ENCODE measurements at places on chromosomes 7 and 10.

- no peak for DNase-seq
Observed at GRCh38 chr7:47347816-47348385, 234.0 kb downstream of the TNS3 start.

- DNase-seq, result no peak
Observed at GRCh38 chr10:15263657-15264323, 95.3 kb upstream of the NMT2 start.

DNA sequence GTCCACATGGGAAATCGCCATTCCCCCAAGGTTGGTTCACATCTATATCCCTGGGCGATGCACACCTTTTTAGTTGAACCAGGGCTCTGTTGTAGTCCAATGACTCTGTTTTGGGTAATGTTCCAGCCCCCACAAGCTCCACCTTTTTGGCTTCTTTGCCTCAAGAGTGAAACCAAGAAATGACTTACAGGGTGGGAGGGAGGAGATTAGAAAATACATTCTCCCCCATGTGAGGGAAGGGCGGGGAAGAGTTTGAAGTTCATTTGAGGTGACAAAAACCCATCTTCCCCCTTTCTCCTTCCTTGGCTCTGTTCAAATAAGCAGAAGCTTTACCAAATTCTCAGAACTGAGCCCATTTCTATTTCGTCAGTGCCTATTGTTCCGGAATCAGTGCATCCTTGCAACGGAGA is 82.8 kb downstream of the GATA3 start:
- DNase-seq, result no peak

DNA sequence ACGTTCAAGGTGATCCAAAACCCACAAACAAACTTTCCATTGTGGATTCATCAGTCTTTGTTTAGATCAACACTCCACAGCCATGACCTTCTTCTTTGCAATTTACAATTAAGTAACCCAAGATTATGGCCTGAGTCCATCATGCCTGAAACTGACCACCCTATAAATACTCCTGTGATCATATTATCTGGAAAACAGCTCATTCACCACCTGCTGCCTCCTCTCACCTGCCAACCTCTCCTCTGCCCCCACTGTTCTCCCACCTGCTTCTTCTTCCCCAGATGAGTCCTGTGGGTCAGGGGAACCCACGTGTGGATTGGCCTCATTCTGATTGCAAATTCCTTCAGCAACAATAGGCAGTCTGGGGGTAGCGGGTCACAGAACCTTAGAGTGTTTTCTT is 81.4 kb downstream of the ABLIM1 start:
- DNase-seq, result no peak

GRCh38 chr7:117873310-117874190 is at the start of gene CTTNBP2:
TSS of gene CTTNBP2 (minus strand) at chr7:117873441. CDS start at chr7:117873415, 26 bp downstream.
- peak; percentile 84 for DNase-seq

- no peak for DNase-seq
Observed at GRCh38 chr10:22280078-22280477, 36.1 kb upstream of the COMMD3 start.

- DNase-seq, result no peak
Observed at GRCh38 chr7:37532636-37533035, 84.0 kb upstream of the ELMO1 start.

GRCh38 chr7:2908103-2908683 is 64.1 kb upstream of the GNA12 start:
- DNase-seq, result no peak

DNA sequence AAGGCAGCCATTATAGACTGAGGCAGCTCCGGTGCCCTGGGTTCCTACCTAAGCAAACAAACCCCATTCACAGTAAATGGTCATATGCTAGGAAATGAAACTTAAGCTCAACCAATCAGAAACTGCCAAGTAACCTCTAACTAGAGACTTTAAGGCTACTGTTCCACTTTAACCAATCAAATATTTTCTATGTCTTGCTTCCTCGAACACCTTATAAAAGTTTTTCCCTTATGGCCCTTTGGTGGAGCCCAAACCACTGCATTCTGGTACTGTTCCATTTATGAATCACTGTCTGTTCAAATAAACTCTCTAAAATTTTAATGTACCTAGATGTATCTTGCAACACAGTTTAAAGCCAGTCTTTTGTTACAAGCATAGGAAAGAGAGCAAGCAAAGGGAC is 361.1 kb downstream of the HGF start:
- no peak for DNase-seq

- DNase-seq, result peak; percentile 48
Observed at GRCh38 chr10:73439605-73440312, 6.4 kb upstream of the MSS51 start.

- DNase-seq, result no peak
Observed at GRCh38 chr7:24870766-24871165, 109.2 kb downstream of the OSBPL3 start.

DNA sequence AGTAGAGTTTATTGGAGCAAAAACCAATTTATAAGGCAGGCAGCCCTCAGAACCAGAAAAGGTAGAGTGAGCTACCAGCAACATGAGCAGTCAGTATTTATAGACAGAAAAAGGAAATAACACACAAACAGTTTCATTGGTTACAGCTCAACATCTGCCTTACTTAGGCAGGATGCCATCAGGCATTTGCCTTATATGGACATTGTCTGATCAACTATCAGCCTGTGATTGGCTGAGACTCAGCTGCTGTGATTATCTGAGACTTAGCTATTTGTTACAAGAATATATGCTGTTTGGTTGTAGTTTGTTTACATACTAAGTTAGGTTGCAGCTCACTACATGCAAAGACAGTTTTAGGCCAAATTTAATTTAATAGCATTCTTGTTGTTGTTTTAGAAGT is 60.4 kb upstream of the CDK1 start:
- peak; percentile 20 for DNase-seq

DNA sequence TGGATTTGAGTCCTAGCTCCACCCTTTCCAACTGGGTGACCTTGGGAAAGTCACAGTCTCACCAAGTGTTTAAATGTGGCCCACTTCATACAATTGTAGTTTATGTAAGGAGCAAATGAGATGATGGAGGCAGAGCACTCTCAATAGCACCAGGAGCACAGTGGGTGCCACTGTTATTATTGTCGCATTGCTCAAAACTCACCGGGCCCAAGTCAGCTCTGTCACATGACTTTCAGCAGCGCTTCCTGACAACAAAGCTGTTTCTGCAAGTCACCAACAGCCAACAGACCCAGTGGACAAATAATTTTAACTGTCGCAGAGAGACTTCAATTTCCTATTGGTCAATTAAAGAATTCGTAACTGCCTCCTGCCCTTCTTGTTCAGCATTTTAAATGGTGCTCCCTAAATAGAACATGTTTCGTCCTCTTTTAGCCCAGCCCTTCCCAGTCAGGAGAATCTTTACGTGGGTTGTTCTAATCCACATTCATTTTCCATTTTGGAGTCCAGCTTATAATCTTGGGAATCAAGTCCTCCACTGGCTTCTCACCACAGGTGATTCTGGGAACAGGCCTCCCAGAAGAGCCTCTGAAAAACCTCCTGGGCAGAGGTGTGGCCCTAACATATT is 415.6 kb upstream of the NPVF start:
- no peak for DNase-seq

DNA sequence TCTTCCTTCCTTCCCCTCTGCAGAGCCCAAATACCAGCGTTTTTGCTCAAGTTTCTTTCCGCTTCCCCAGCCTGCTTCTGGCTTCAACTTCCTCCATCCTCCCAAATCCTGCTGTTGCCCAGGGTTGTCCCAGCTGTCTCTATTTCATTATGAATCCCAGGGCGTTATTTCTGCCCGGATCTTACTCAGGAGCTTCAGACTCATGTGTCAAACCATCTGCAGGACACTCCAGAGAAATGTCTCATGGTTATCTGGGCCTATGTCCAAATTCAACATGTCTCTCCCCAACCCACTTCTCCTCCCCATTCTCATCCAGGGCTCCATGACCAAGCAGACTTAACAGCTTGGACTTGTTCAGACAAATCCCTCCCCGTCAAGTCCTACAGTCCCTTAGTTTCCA is 15.6 kb downstream of the ARHGAP22 start:
- no peak for DNase-seq

GRCh38 chr7:611281-611810 is 91.7 kb upstream of the PDGFA start:
- no peak for DNase-seq

DNA sequence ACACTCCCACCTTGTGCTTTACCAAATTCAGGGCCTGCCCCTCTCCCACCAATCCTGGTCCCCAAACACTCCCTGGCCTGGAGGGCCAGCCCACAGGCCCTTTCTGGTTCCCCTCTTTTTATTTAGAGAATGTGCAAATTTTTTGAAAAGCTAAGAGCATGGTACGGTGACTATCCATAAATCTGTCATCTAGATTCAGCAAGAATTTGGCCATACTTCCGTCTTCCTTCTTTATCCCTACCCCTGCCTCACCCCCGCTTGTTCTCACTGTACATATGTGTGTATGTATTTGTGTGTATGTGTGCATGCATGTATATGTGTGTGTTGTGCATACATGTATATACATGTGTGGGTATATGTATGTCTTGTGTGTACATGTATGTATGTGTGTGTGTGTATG is 8.1 kb upstream of the TBRG4 start:
- DNase-seq, result no peak

DNA sequence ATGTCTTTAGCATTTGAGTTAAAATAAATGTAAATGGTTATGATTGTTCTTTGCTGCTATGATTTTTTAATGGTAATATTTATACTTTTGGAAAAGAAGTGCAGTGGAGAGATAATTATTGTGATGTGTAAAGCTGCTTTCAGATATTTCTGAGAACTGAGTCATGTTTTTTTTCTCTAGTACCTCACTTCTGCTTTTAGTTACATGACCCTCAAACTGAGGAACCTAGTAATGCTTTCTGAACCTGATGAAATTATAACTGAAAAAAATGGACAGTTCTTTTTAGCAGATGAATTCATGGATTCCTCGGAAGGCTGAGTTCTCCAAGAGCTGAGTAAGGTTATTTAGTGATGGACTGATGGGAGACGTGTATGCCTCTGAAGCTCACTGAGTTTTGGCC is 167.8 kb downstream of the CDCA7L start:
- no peak for DNase-seq

DNA sequence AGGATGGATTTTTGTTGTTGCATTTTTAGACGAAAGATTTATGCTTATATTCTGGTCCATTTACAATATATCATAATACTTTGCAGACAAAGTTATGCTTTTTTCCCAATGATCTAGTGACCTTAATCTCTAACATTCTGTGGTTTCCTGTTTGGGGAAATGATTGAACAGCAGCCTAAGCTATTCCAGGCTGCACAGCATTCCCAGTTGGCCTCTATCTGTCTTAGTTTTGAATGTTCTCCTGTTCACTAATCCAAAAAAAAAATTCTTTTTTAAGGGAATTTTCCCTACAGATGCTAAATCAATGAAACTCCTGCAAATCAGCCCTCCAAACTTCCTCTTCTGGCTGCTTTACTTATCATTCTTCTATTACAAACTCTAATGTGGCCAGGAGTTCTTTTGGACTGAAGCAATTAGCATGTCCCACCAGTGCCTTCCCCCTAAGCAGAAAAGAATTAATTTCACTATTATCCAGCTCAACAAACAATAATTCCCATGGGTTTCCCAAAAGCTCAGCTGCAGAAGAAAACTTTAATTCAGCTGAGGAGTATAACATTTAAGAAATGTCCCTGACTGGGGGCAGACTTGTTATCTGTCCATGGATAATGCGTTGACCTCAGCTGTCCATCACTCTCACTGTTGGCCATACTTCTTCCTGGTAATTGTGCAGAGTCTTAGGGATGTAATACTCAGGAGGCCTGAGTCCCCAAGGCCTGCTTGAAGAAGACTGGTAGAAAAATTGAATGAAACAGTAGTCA is 81.9 kb upstream of the TRIL start:
- no peak for DNase-seq

GRCh38 chr7:1193593-1194424 is 33.8 kb upstream of the ZFAND2A start:
- DNase-seq, result peak; percentile 83

GRCh38 chr7:30927040-30927439 is 15.4 kb downstream of the AQP1 start:
- DNase-seq, result no peak

- DNase-seq, result no peak
Observed at GRCh38 chr7:132519936-132520335, 56.3 kb downstream of the PLXNA4 start.

DNA sequence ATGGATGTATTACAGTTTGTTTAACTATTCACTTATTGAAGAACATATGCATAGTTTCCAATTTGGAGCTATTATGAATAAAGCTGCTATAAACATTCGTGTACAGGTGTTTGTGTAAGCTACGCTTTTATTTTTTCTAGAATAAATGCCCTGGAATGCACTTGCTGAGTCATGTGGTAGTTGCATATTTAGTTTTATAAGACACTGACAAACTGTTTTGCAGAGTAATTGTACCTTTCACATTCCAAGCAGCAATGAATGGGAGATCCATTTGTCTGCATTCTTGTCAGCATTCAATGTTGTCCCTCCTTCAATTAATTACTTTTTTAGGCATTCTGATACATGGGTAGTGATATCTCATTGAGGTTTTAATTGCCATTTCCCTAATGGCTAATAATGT is 373.6 kb upstream of the GHITM start:
- DNase-seq, result no peak

DNA sequence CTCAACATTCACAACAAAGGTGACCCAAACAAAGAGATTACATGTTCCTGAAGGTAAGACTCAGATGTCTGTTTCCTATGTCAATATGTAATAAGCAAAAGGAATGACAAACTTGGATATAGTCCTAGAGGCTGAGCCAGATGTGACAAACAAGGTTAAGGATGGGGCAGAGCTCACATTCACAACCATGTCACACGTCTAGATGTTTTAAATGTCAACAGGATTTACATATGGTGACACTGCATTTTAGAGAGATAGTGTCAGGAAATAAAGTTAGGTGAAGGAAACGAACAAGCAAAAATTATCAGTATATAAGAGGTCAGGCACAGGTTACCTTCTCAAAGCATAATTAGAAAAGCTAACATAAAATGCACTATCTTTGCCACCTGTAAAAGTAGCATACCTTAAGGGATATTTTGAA is 8.4 kb downstream of the RELN start:
- no peak for DNase-seq

DNA sequence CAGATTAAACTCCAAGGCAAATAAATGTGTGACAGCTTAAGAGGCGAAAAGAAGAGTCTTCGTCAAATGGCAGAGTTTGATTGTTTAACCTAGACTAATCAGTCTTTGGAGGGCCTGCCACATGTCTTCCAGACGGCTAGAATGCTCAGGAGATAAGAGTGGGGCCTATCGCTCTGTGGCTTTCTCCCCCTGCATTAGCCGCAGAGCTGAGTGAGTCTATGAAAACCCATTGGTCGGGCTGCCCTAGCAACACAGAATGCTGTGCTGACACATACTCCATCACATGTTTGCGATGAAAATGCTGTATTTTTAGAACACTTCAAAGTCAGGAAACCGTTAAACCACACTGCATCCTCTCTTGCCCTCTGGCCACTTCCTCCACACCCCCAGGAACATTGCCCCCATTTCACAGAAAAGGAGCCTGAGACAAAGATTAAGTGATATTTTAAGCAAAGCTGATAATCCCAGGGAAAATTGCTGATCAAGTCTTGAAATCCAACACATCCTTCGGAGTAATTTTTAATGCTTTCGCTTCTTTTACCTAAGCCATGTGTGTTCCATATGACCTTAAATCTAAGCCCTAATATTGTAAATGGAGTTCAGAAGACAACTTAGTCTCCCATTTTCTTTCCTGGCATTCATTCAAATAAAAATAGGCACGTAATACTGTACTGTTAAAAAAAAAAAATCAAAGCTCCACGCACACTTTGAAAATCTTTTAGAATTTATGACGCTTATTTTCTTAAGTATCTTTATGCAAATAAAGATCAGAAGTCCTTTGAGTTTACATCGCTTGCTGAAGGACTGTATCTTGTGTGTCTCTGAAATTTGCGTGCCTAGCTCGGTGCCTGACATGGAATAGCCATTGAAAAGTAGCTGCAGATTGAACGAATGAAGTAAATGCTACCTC is 161.2 kb downstream of the CELF2 start:
- no peak for DNase-seq
